Brain (organoid and tissue), 16 donors: ENCODE measurements at places on chromosomes 7 and 10.

GRCh38 chr10:17476073-17476472 is 21.7 kb upstream of the ST8SIA6 start:
- DNase-seq = no peak

GRCh38 chr7:3028758-3029093 is 14.9 kb downstream of the CARD11 start:
- peak; percentile 56 for DNase-seq

DNA sequence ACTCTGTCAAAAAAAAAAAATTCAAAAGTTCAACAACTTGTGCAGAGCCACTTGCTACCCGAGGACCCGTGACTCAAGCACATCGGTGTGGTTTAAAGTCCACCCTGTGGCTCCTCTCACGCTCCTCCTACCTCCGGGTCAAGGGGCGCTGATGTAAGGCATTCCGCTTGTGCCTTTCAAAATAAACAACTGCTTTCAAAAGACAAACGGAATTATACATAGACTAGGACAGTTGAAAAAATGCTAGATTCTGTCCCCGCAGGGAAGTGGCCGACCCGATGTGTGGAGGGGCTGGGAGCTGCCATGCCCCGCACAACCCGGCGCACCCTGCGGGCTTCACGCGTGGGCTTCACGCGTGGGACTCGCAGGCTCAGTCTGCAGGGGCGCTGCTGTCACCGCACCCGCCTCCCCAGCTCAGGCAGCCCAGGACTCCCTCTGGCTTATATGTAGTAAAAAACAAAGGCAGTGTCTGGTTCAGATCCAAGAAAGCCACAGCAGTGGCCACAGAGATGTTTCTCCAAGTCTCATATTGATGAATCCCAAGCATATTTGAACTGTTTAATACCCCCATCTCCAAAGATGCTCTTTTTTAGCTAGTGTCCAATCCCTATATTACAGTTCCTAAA is 239.7 kb upstream of the INHBA start:
- no peak for DNase-seq

- no peak for DNase-seq
Observed at GRCh38 chr7:44288381-44288685, 37.1 kb downstream of the CAMK2B start.

GRCh38 chr10:58179238-58179637 is 88.5 kb downstream of the IPMK start:
- no peak for DNase-seq

DNA sequence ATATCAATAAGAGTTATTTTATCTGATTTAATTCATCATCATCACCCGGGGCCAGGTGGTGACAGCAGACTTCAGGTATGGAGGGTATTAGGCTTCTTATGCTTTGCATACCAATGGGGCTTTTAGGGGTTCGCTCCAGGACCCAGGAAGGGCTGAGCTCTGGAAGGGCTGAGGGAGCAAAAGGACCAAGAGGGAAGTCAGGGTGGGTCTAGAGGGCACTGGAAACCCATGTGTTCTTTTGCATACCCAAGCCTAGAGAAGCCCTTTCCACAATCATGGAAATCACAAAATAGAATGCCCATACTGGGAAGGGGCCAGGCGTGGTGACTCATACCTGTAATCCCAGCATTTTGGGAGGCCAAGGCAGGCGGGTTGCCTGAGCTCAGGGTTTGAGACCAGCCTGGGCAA is 30.9 kb upstream of the VCL start:
- no peak for DNase-seq

DNA sequence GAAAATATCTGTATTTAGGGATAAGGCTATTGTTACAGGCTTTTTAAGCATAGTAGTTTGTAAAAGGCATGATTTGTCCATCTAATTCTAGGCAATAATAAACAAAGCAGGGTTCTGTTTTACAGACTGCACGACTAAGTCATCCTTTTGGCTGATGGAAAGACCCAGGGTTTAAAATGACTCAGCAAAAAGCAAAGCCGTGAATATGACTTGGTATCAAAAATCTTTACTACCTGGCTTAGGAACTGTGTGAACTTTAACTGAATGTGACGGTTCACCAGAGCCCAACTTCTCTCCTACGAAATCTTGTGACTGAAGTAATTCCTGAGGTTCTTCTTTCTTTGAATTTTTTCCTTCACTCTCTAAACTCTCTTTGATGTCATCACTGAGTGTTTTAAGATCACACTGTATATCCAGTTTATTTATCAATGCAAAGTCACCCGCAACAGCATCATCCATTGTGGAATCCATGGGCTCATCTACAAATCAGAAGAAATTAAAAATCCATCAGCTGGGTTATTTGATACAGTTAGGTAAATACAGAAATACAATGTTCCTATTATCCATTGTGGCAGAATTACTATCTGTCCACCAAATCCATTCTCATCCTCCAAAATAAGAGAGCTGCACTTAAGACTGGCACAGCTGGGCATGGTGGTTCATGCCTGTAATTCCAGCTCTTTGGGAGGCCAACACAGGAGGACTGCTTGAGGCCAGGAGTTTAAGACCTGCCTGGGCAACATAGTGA is 17.0 kb downstream of the ATE1 start:
- DNase-seq = no peak

- no peak for DNase-seq
Observed at GRCh38 chr7:23894892-23895569, 185.0 kb downstream of the STK31 start.

GRCh38 chr10:124077208-124077993 is 16.0 kb downstream of the CHST15 start:
- DNase-seq = no peak

DNA sequence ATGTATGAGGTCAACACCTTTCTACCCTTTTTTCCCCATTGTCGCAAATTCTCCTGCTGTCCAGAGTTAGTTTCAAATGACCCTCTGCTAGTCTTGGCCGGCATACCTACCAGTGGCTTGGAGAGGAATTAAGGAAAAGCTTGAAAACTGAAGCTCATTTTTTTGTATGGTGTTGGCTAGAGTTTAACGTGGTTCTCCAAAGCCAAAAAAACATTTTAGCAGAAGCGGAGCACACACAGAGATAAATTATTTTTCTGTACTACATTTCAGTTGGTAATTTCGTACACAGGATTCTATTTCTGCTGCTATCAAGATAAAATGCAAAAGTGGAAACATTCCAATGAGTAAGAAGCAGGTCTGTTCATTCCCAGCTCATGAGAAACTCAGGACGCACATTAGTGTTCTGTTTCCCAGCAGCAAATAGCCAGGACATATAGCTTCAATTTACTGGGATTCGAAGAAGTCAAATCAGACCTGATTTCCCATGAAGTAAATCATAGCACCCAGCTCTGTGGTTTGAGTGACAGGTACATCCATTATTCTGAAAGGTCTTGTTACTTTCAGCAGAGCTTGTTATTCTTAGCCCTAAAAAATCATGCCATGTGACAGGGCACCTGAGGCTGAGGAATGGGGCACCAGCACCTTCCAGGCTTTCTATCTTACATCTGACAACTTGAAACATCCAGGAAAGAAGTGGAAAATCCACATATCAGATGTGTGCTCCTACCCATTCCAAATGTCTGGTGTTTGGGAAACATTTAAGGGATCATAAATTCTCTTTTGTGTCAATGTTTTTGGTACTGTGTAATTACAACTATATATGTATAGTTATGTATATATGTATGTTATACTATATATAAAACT is 215.9 kb upstream of the C7orf33 start:
- peak; percentile 41 for DNase-seq

- no peak for DNase-seq
Observed at GRCh38 chr7:21580073-21580521, 37.3 kb downstream of the DNAH11 start.

DNA sequence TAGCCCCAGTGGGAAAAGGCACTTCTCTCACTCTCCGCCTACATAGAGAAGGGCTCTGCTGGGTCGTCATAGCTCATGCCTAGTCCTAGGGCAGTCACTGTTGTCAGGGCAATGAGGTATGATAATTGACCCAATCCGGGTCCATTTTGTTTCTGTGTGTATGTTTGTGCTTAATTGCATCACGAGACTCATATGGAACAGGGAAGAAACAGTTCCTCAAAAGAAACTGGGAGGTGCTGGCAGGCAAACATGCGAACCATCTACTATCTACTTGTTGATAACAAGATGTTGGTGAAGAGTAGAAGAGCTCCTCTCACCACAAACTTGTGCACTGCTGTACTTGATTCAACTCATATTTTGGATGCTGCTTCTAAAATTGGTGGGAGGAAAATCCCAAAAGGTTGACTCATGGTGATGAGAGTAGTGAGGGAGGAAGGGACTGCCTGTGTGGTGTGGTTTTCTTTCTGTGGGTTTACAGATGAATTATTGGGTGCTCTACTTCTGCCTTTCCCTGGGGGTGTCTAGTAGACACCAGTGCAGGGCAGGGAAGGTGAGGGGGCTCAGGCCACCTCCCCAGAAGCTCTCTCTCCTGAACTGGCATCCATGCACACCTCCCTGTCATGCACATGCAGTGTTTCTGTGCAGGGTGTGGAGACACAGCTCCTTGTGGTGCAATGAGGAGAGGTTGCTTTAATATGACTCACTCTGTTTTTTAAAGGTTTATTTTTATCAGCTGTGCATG is 29.4 kb downstream of the LSMEM1 start:
- DNase-seq = no peak

DNA sequence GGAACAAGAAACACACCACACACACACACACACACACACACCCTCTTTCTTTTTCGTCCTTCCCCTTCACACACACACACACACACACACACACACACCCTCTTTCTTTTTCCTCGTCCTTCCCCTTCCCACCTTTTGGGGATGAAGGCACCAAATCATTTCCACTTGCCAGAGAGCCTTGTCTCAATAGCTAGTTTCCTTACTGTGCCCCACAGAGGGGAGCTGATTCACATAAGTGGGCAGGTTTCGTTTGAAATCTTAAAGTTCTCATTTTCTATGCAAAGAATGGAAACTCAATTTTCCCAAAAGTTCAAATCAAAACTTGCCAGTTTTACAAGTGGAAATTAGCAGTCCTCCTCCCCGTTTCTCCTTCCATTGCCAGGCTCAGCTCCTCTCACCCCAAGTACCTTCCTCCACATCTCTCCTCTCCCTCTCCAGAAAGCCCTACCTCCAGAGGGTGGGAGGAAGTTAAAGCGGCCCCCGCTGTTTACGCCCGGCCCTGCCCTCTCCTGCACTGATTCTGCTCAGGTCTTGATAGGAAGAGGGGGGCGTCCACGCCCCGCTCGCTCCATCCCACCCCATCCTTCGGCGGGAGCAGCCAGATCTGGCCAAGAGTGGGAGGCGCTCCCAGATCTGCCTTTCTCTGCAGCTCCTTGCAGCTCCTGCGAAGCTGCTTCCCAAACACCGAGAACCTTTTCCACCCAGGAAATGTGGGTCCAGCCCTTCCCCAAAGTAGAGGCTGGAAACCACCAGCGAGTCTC is 1.3 kb downstream of the CTTNBP2 start:
- DNase-seq = peak; percentile 79

GRCh38 chr7:66604198-66604597 is 24.5 kb upstream of the KCTD7 start:
- DNase-seq = no peak

DNA sequence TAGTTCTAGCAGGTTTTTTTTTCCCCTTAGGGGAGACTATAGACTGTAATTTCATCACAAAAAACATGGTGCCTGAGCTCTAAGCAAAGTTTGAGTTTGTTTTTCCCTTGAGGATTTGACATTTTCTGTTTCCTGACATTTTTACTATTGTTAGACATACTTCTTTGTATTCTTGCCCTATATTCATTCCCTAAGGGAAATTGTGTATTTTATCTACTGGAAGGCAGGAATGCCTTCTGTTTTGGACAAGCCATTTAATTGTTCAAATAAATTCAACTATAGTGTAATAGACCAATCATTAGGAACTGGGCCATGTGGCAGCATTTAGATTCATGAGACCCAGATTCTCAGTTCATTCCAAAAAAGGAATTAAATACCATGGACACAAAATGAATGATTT is 335.0 kb downstream of the EXOC4 start:
- peak; percentile 66 for DNase-seq

DNA sequence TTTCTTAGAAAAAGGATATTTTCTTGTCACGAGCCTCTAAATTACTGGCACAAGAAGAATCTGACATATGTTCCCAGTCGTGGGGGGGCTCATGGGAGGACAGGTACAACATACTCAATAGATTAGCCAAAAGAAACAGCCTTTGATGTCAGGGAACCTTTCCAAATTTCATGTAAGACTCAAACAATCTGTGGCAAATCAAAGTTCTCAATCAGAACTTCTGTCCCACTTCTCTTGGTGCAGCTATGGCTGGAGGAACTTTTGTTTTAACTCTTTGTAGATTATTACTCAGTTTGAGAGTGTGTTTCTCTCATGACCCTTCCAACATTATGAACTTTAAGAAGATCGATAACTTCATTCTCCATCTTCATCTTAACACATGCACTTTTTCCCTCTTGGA is 114.3 kb upstream of the ARID5B start:
- DNase-seq = peak; percentile 11

GRCh38 chr10:69402386-69402785 is 14.3 kb downstream of the TACR2 start:
- DNase-seq = no peak

- peak; percentile 8 for DNase-seq
Observed at GRCh38 chr7:131225619-131226513, 101.8 kb upstream of the MKLN1 start.
